Lung (tissue), 17 donors: ENCODE measurements at places on chromosomes 1 and 21. TPM values are rescaled to one million over a fixed set of nuclear protein-coding genes. Genes with fewer than 3 reads are reported as not detected.

The RNF220 gene
- total RNA-seq = 44.9 TPM

The CHRM3 gene
- 9.2 TPM for total RNA-seq

The ANGPTL3 gene
- 0.06 TPM for total RNA-seq

The TMEM81 gene
- total RNA-seq = 1.5 TPM

DNA sequence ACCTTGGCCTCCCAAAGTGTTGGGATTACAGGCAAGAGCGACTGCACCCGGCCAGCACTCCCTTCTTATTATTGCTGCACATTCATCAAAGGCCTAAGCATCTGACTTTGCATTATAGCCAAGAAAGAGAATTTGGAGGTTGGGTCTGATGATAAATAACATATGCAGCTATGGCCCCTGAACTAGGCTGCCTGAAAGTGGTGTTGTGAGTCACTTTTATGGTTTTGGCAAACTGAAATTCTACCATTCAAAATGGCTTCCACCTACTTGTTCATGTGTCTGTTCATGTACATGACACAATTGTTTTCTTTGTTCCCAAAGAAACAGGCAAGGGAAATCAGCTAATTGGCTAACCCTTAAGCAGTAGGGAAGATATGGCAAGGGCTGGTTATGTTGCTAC is 25.0 kb upstream of the UAP1 start:
- no peak for DNase-seq

DNA sequence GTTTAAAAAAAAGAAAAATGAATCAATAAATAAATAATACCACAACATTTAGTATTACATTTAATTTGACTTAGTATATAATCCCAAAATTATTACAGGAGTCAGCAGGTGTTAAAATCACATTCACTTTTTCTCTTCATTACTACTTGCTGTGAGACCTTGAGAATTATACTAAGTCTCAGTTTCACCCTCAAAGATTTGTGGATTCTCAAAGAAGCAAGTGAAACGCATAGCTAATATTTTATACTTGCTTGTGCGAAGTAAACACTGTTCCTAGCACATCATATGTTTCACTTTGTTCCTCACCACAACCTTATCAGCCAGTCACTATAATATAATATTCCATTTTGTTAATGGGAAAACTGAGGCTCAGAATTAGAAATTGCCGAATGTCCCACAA is 4.0 kb downstream of the CLCA1 start:
- no peak for DNase-seq

GRCh38 chr1:107843989-107844388 is 121.0 kb downstream of the VAV3 start:
- no peak for DNase-seq

GRCh38 chr1:42145389-42145716 is 7.9 kb upstream of the GUCA2B start:
- DNase-seq = no peak

GRCh38 chr1:164589961-164590507 is 31.1 kb downstream of the PBX1 start:
- no peak for DNase-seq
